WTC11 (cell line): ENCODE measurements at places on chromosomes 2 and 18.

DNA sequence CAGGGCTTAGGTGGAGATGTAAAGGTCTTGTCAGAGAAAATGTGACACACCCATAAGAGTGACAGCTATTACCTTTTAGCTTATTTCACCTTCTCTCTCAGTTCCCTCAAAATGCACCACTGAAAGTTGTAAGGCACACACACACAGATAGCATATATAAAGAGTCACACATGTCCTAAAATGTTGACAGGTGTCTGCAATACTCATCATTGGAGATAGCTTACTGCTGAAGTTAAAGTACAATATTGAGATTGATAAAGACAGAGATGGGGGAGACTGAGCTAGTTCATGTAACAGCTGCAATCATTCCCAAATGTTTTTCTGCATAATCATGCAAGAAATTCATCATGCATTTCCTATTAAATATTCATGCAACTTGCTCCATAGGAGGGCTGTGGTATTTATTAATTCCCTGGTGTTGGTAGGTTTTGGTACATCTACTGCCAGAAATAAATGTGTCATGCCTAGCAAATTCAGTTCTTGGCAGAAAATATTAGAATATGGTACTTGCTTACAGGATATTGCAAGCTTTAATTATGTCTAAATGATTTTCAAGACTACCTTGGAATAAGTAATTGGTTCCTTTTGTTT, 118.8 kb upstream of the RBMS1 start:
- no peak for DNase-seq

- DNase-seq: no peak
Observed at GRCh38 chr2:45763255-45763654, 111.8 kb downstream of the PRKCE start.

DNA sequence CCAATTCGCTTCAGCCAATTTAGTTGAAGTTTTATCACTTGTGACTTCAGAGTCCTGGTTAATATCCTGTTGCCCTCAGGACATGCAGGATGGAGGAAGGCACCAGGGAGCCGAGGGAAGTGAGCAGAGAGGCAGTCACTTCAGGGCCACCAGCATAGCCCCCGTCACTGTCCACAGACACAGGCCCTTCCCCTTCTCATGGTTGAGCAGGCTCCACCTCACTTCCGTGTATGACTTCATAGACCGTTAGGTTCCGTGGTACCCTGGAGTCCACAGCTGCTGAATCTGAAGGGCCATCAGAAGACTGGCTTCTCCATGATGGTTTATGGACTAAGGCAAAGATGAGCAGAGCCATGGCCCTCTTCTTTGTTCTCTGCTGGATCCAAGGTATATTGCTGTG, at the start of gene C2orf92:
C2orf92 (plus strand) TSS at position 266 of the 400 bp plus-strand sequence; CDS start at position 342, 76 bp downstream.
- no peak for DNase-seq

DNA sequence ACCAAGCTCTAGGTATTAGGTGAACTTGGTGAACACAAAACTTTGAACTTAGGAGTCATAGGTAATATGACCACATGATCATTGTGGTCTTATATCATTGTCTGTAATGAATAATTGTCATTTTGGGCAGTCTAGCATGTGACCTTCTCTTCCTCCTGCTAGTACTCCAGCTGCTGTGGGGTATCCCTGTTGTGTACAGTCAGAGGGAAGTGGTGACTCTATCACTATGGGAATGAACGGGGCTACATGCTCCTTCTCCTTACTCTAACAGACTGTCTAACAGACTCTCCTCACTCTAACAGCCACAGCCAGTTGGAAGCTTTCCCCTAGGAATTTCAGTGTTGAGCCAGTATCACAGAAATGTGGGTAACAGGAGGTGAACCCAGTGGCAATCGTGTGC, 68.2 kb upstream of the NEDD4L start:
- no peak for DNase-seq

- no peak for DNase-seq
Observed at GRCh38 chr2:37766106-37766505, 94.7 kb upstream of the CDC42EP3 start.

- DNase-seq: no peak
Observed at GRCh38 chr18:24054130-24054529, 39.6 kb downstream of the TTC39C start.

DNA sequence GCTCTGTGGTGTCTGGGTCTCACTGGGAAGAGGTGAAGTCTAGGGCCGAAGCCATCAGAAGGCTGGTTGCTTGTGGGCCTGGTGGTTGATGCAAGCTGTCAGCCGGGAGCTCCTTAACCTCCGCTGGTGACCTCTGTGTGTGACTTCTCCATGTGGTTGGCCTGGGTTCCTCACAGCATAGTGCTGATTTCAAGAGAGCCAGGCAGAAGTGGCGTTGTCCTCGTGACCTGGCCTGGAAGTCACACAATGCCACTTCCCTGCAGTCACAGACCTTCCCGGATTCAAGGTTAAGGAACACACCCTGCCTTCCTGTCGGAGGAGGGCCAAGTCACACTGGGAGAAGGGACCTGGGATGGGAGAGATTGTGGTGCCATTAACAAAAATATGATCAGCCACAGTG, 303.7 kb upstream of the HS6ST1 start:
- DNase-seq: no peak

DNA sequence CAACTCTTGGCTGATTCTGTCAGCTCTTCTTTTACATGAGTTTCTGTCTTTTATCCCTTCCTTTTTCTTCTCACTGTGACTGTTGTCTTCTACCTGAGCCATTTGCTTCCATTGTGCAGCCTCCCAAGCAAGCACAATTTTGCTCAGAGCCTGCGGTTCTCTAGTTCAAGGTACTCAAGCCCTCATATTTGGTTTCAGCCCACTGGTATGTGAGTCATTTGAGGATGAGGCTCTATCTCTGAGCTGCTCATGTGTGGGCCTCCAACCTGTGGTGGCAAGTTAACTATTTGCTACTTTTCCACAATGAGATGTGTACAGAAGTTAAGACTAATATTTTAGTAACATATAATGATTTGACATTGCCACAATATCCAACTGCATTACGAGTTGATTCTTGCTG, 183.0 kb downstream of the PHLPP1 start:
- DNase-seq: no peak

DNA sequence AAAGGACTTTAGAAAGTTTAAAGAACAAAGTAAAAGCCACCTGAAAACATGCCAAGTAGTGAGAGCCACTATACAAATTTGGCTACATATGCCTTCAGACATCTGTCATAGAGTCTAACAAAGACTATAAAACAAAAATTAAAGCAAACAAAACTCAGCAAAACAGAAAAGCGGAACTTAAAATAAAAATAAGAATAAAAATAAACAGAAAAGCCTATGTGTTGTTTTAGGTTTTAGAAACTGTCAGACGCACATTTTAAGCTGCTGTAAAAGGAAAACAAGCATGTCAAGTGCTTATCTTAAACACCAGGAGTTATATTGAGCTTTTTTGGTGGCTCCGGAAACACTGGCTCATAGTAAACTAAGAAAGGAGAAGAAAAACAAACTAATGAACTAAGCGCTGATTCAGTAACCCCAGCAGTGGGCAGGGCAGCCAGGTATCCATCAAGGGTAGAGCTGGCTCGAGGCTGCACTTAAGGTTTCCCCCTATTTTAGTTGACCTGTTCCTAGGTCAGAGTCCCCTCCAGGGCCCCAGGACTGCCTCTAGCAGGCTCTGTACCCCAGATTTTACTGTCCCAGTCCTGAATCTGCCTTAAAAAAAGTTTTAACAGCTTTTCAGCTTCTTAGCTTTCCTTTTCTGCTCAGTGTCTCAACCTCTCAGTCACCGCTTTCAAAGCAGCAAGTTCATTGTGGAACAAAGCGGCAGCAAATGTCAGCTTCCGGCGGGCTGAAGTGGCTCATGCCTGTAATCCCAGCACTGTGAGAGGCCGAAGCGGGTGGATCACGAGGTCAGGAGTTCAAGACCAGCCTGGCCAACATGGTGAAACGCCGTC, 15.4 kb upstream of the RMC1 start:
- no peak for DNase-seq

GRCh38 chr2:181318504-181319280, 138.5 kb upstream of the ITGA4 start:
- DNase-seq: no peak

- DNase-seq: no peak
Observed at GRCh38 chr2:197059477-197059876, 133.0 kb upstream of the PGAP1 start.

DNA sequence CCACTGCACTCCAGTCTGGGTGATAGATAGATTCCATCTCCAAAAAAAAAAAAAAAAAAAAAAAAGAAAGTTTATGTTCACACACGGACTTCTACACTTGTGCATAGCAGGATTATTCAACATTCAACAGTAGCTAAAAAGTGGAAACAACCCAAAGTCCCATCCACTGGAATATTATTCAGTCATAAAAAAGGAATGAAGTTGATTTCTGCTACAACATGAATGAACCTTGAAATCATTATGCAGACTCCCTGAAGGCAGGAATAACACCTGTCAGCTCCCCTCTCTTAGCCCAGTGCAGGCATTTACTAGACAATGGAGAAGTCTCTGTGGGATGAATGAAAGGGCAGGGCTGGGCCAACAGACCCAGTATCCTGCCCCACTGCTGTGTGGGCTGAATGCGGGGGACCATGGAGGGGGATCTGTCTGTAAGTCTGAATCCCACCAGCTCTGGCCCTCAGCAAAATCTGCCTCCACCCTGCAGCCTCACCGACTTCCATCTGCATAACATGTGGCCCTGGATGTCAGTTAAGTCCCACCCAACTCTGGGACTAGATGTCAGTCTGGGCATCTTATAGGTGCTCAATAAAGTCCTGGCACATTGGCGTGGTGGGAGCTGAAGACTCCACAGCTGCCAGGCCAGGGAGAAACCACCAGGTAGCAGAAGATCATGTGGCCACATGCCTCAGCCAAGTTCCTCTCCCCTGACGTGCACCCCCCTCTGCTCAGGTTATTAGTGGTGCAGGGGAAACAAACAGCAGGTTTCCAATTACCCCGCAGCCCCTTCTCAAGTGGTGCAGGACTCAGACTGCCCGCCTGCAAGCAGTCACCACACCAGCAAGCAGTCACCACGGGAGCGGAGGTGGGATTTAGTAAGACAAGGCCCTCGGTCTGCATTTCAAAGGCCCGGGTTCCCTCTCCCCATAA, 8.9 kb downstream of the ZFP36L2 start:
- DNase-seq: peak; percentile 85

DNA sequence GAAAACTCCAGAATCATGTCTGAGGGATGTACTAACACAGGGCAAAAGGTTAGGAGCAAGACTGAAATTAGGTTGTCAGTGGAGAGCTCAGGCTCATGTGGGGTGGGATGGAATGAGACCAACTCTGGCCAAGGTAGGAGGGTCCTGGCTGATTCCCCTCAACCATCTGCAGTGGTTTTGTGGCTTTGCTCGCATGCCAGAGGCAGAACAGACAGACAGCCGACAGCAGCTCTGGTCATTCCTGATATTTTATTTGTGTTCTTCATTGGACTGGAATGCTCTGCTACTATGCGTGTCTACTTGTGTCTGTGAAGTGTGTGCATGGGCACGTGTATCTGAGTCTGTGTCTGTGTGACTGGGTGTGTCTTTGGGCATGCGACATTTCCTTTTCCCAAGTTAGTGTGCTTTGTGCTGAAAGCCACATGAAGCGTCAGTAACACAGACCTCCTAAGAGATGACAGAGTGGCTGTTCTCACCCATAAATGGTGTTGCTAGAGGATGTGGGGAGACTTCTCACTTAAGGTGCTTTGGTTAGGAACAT, 239.5 kb downstream of the CNTNAP5 start:
- no peak for DNase-seq

DNA sequence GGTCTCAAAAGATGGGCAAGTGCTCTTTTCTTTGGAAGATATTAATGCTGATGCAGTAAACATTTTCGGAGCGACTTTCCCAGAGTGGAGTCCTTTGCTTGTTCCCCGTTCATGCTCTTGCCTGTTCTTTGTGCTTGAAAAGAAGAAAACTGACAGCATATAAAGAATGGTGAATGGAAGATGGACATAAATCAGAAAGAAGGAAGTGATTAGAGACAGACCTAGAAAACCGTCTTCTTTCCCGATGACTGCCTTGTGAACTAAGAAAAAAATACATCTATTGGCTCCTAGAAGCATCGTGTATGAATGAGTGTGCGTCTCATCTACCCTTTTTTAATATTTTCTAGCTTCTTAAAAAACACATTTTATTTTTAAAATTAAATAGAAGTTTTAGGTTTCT, 740.1 kb upstream of the FANCL start:
- DNase-seq: no peak

DNA sequence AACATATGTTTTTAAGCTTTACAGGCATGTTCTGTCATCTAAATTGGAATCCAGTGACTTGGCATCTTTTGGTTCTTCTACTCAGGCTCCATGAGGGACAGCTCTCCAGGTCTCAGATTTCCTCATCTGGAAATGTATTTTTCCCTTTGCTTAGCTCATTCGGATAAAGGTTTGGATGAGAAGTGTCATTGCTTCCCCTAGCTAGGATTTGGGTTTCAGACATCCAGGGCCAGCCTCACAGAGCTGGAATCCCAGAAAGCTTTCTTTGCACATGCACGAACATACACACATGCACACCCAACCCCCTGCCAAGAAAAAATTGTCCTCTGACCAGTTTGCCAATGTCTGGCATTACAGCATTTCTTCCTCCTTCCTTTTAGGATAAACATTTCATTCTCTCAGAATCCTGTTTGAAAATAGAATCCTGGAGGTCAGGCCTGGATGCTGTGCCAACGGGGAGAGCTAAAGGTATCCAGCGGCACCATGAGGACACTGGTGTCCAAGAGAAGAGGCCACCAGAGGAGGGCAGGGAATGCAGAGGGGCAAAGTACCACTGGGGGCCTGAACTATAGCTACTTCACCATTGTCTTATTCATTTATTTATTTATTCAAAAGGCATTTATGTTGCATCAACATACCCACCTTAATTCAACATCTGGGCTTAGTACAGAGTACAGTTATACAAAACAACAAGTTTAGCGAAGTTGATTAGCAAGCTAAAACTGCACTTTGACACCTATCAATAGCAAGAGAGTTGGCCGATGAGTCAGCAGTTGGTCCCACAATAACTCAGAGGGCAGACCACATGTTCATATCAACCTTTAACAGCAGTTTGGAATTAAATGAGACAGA, 97.9 kb upstream of the ATL2 start:
- no peak for DNase-seq

GRCh38 chr2:227719641-227720040, 1.8 kb upstream of the SLC19A3 start:
- no peak for DNase-seq

DNA sequence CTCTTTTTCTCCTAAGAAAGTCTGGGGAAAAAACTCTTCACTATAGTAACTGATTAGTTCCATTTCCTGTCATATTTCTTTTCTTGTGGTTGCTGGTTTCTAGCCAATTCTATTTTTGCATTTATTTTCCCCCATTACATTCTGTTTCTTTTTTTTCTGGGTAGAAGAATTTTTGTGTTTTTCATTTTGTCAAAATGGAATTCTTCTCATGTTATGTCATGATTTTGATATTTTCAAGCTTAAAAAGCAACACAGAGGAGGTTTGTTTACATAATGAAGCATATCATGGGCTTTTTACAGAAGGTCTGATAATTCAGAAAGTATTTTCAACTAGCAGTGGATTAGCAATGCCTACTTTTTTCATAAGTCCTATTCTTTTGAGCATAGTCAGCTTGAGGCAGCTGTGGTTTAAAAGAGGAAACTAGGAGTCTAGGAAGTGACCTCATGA, 102.0 kb downstream of the MAP2 start:
- no peak for DNase-seq

GRCh38 chr2:36336321-36336720, 19.3 kb upstream of the CRIM1 start:
- DNase-seq: no peak
